ENCODE measurements at places on chromosomes 6 and 20.

- no peak for DNase-seq
Measured at GRCh38 chr6:149440735-149441671, 40.9 kb downstream of the SUMO4 start.

DNA sequence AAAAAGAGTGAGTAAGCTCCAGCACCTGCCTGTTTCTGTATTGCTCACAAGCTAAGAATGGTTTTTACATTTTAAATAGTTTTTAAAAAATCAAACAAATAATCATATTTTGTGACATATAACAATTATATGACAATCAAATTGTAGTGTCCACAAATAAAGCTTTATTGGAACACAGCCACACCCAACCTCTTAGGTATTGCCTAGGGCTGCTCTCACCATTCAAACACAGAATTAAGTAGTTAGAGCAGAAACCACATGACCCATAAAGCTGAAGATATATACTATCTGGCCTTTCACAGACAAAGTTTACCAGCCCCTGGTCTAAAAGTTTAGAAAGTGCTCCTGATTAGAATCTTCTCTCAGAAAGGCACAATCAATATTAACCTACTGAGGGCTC is 11.2 kb downstream of the TNFRSF21 start:
- DNase-seq: no peak

- DNase-seq: no peak
Measured at GRCh38 chr6:166612471-166612881, 14.6 kb downstream of the RPS6KA2 start.

- no peak for DNase-seq
Measured at GRCh38 chr6:21022343-21023107, 488.3 kb downstream of the CDKAL1 start.

GRCh38 chr6:70886661-70887060 is 70.2 kb downstream of the B3GAT2 start:
- DNase-seq: no peak

DNA sequence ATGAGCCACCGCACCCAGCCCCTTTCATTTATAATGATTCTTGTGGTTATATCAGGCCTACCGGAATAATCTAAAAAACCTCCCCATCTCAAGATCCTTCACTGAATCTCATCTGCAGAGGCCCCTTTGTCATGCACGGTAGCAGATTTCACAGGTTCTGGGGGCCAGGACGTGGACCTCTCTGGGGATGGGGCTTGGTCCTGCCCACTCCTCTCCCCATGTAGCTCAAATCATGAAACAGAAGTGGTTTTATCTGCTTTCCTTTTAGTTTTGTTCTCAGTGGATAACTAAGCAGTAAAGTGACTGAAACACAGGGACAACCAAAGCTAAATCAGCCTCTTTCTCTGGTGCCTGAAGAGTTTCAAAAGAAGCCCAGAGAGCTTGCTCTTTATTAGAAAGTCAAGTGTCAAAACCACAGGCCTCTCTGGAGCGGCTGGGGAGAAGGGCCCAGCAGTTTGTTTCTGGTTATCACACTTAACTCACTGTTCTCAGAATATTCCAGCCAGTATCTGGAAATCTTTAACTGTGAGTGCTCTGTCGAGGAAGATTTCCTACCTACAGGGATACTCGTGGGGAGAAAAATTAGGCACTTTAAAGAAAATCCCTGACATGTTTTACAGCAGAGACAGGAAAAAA is 60.6 kb upstream of the FAM184A start:
- DNase-seq: no peak

GRCh38 chr6:110482774-110483400 is 6.5 kb upstream of the SLC22A16 start:
- DNase-seq: no peak

DNA sequence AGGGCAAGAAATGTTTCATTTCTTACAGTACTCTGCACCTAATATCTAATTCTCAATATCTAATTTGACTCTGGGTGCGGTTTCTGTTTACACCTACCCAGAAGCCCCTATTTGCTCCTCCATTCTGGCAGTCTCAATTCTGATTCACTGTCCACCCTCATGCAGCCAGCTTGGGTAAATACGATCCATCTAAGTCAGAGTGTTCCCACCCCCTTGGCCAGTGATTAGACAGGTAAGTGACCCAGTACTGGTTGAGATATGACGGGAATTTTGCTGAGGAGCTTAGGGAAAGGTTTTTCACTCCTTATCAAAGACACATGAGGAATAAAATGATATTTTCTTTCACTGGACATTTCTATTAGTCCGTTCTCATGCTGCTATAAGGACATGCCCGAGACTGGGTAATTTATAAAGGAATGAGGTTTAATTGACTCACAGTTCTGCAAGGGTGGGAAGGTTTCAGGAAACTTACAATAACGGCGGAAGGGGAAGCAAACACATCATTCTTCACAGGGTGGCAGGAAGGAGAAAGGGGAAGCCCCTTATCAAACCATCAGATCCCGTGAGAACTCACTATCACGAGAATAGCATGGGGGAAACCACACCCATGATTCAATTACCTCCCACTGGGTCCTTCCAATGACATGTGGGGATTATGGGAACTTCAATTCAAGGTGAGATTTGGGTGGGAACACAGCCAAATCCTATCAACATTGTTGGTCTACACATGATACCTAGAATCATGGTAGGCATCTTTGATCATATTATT is 29.4 kb downstream of the GLO1 start:
- no peak for DNase-seq
